Erythroblast (primary cell): ENCODE measurements at places on chromosomes 6 and 20.

DNA sequence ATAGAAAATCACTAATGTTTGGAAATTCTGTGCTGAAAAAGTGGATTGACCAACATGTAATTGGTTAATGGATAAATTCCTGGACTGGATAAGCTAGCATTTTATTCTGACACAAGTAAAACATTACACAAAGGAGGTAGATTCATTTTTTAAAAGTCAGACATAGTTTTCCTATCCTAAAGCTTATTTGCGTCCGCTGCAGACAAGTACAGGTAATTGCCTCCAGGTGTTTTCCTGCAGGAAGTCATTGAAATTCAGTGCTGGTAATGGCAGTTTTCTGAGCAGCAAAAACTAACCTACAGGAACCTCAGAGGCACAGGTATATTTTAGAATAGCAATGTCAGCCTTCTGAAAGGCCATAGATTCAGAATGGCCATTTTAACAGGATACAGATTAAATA, 20.0 kb upstream of the HIVEP1 start:
- DNase-seq: no peak

DNA sequence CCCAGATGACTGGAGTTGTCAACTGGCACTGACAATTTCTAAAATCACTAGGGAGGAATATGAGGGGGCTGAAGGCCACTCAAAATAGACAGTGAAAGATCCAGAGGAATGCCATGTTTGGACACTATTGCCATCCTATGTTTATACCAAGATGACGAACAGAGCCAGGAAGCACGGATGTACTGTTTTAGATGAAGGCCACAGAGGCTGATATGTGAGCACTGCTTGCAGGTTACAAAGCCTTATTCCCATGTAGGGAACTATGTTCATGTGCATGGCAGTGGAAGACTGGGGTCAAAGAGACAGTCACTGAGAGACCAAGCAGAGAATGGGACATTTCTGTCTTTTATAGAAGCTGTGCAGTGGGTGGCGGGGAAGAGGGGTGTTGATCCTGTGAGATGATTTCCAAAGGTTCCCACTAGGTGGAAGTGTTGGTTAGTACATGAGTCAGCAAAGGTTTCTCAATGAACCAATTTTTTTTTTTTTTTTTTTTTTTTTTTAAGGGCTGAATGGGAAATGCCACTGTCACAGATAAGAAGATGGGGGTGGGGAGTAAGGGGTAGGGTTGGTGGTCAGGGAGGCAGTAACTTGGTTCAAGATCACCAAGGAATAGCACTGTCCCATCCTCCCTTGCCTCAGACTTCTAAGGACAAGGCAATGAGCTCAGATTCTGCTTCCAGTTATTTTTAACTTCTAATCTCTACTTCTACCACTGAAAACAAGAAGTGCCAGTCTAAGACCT, 46.7 kb upstream of the MOCS1 start:
- DNase-seq: peak; percentile 41

DNA sequence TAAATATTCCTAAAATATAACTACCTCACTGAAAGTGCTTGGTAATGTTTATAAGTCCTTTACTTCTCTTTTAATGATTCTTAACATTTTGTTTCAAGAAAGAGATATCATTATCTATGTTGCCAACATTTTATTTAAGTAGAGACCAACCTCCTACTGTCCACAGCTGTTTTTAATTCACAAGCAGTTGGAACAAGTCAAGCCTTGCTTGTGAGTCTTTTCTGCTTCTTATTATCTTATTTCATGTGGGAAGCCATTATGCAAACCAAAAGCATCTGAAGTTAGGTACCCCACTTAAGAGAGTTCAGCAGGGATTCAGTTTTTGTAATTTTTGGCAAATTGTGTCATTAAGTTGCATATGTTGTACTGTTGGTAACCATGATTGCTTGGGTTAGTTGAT, 1714.5 kb downstream of the GRIK2 start:
- no peak for DNase-seq

- peak; percentile 4 for DNase-seq
Measured at GRCh38 chr20:48329676-48330664, 497.8 kb downstream of the PREX1 start.

GRCh38 chr20:10225439-10226060, 6.9 kb downstream of the SNAP25 start:
- peak; percentile 44 for DNase-seq

DNA sequence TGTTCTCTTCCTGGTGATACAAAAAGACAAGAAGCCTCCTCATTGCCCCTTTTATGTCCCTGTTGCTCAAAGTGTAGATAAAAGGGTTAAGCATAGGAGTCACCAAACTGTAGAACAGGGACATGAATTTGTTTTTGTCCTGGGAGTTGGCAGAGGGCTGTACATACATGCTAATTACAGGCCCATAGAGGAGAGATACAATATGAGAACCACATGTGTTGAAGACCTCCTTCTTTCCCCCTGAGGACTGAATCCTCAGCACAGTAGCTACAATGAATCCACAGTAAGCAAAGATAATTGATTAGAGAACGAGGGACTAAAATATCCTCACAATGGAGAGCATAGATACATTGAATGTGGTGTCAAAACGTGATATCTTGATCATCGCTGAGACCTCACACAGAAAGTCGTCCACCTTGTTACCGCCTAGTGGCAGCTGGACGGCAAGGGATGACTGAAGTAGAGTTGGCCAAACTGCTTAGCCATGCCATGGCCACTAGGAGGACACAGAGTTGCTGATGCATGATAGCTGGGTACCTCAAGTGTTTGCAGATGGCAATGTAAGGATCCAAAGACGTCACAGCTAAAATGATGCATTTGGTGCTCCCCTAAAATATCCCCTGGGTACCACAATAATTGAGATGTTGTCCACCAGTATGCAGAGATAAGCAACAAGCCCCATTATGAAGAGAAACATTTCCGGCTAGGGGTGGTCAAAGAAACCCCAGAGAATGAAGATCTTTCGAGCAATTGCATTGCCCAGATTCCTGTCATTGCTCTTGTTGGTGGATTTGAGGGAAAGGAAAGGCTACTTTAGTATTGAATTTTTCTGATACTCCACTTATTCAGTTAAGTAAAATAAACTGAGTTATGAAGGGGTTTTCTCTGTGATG, 15.0 kb downstream of the OR2B3 start:
- DNase-seq: peak; percentile 49

- DNase-seq: no peak
Measured at GRCh38 chr20:55760586-55760985, 244.7 kb downstream of the CBLN4 start.

DNA sequence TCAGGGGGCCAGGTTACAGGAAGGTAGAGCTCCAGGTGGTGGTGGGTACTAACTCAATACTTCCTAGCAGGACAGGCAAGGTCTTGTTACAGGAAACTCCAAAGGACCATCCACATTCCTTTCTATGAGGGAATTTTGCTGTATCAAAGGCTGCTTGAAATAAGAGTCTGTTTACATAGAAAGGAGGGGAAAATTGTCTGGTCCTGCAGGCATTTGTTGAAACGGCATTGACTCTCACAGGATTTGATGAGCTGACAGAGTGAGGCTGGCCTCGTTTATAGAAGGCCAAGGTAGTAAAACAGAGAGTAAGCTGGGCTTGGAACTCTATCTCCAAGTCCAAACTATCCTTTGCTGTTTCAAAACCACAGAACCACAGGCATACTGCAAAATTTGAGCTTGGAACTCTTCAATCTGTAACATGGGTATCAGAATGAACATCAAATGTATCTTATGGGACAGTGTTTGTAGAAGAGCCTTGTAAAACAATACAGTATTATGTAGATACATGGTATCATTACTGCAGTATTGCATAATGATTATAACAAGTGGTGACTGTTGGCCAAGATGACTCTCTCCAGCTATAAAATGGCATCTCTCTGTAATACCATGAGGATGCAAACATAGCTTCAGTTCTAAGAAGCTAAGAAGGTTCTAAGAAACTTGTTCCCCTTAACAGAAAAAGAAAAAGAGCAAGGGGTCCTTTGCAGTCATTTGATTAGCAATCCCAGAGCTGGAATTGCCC, 61.5 kb downstream of the TRAM2 start:
- no peak for DNase-seq

DNA sequence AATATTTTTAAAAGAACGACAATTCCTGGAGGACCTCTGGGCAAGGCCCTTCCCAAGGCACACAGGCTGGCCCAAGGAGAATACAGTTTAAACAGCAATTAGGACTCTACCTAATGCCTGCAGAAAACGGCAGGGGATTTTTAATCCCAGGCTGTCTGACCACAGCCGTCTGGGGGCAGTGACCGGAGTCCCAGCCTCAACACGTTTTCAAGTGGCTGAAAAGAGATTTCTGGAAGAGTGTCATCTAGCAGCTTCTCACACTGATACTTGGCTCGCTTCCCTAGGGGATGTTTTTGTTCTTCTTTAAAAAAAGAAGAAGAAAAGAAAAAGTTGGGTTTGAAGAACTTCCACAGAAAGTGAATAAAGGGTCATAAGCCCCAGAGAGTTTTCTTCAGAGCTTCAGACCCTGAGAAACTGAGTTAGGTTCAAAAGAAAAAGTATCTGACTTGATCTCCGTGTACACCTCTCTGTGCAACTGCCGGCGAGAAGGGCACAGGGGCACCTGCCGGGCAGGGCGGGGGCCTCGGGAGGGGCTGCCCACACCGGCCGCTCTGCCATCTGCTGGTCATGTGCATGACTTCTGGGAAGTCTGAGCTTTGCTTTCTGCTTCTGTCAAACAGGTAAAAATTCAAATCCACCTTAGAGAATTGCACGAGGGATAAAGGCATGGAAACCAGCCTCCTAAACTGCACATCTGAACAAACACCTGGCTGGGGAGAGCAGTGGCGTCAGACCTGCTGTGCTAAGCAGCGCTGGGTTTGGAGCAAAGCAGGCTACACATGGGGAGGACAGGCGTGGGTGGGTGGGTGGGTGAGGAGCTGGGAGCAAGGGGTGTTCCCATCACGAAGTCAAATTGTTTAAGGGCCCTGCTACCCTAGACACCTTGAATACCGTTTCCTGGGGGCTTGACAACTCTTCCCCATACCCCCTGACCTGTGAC, 33.0 kb downstream of the RRBP1 start:
- DNase-seq: no peak

- no peak for DNase-seq
Measured at GRCh38 chr20:60341062-60341461, 382.8 kb downstream of the CDH26 start.

DNA sequence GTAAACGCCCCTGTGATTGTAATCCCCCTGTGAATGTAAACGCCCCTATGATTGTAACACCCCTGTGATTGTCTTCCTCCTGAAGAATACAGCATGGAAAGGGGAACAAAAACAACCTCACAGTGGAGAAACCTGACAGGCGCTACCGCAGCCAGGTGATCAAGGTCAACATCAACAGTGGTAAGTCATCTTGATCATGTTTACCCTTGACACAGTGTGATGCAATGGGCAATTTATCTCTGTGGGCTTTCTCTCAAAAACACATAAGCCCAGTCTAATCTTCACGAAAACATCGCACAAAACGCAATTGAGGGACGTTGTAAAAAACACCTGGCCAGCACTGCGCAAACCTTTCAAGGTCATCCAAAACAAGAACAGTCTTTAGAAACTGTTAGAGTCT, 277.2 kb downstream of the PRKN start:
- no peak for DNase-seq

- peak; percentile 31 for DNase-seq
Measured at GRCh38 chr6:2876210-2877056, 26.7 kb downstream of the SERPINB9 start.

GRCh38 chr6:130756824-130757223, 70.4 kb upstream of the SMLR1 start:
- DNase-seq: no peak

GRCh38 chr6:62528894-62529526, 243.0 kb upstream of the KHDRBS2 start:
- DNase-seq: no peak

GRCh38 chr6:5303682-5304081, 42.4 kb downstream of the FARS2 start:
- no peak for DNase-seq

- DNase-seq: no peak
Measured at GRCh38 chr6:107490566-107491137, 735 bp downstream of the SOBP start.

DNA sequence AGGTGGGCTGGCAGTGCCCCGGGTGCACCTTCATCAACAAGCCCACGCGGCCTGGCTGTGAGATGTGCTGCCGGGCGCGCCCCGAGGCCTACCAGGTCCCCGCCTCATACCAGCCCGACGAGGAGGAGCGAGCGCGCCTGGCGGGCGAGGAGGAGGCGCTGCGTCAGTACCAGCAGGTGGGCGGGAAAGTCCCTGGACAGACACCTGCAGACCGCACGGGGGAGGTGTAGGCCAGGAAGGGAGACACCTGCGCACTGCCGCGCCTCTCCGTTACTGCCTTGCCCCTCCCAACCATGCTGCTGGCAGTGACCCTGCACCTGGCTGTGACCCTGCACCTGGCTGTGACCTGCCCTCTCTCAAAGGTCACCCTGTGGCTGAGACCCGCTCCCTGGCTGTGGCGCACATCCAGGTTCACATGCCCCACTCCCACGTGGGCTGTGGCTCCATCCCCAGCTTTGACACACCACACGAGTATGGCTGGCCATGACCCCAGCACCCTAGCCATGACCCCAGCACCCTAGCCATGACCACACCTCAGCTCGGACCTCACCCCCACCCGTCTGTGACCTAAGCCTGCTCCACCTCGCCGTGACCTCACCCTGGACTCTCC, 11.6 kb downstream of the RBCK1 start:
- DNase-seq: no peak

DNA sequence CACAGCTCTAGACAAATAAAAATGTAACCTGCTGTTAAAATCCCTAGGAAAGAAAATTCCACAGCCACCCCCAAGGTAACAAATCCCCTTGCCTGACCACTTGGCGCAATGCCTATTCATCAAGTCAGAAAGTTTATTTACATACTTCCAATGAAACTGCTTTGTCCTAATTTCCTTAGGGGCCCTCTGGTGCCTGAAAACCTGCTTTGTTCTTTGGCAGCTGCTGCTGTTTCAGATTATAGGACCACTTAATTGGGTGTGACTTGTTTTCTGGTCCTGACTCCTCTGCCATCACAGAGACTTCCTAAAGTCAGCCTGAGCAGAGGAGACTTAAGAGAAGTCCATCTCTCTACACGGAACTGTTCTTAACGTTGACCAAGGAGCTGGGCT, 323.6 kb downstream of the UBE3D start:
- DNase-seq: no peak

GRCh38 chr20:58014628-58015315, 213.7 kb downstream of the ANKRD60 start:
- DNase-seq: no peak

GRCh38 chr6:18308070-18308735, 43.9 kb upstream of the DEK start:
- DNase-seq: no peak
